ENCODE measurements at places on chromosomes 6 and 20. TPM values are rescaled to one million over a fixed set of nuclear protein-coding genes. Genes with fewer than 3 reads are reported as not detected.

EFCAB8 gene
- not detected for total RNA-seq

PTCRA gene
- total RNA-seq, result not detected

C2 gene
- total RNA-seq, result 0.46 TPM

CLVS2 gene
- total RNA-seq, result 0.17 TPM

TPBG gene
- total RNA-seq, result 35.5 TPM

ZC2HC1B gene
- not detected for total RNA-seq

TMC2 gene
- not detected for total RNA-seq

NCOA7 gene
- 10.4 TPM for total RNA-seq

PROCR gene
- 105 TPM for total RNA-seq

ARMC2 gene
- total RNA-seq, result 2.2 TPM

SNAP91 gene
- 0.32 TPM for total RNA-seq

ZSCAN23 gene
- total RNA-seq, result not detected

OOEP gene
- not detected for total RNA-seq

Measured in A549 treated with Hydrocortisone at 1 μM for 4 hours (cell line).